ENCODE measurements at places on chromosomes 13 and 19.

- no peak for DNase-seq
Measured at GRCh38 chr19:35797663-35798062, 15.0 kb downstream of the PRODH2 start.

- DNase-seq = no peak
Measured at GRCh38 chr19:44648631-44649251, 5.0 kb downstream of the PVR start.

GRCh38 chr19:35879770-35880317 lies 11.5 kb downstream of the APLP1 start:
- DNase-seq = peak; percentile 14

DNA sequence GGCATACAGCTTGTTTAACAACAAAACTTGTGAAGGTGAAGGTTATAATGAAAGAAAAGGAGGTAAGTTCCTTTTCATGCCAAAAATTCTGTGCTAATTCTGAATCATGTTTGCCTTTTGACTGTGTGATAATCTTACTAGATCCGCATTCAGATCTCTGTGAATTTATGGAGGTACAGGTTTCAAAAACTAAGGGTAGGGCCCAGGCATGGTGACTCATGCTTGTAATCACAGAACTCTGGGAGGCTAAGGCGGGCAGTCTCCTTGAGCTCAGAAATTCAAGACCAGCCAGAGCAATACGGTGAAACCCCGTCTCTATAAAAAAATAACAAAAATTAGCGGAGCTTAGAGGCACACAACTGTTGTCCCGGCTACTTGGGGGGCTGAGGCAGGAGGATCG lies 45.9 kb downstream of the PCDH9 start:
- DNase-seq = no peak

DNA sequence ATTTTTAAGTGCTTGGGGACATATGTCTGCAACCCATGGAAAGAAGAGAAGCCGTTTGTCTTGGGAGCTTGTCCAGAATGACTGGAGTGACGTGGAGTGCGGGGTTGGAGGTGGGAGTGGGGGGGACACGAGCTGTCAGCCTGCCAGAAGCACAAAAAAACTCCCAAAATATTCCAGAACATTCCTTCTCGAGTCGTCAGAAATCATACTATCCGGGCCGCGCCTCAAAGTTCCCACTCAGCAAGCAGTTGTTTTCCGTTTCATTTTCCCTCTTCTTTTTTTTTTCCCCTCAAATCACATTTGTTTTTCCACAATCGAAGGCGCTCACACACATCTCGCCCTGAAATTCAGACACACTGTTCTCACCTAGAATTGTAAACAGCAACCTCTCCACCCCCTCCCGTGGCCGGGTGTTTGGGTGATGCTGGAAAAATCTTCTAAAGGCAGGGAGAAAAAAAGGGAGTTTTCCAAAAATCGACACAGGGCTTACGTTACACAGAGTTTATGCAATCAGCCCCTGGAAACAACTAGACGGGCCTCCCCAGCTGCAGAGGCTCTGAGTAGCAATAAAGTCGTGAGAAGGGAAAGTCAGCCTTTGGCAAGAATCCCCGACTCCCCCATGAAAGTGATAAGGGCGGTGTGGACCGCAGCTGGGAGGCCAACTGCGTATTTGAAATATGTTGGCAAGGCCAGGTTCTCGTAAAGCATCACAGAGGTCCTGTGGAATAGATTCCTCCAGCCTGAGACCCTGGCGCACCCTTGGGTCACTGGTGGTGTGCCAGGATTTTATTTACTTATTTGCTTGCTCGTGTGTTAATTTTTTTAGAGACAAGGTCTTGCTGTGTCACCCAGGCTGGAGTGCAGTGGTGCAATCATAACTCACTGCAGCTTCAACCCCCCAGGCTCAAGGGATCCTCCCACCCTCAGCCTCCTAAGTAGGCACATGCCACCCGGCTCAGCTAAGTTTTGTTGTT lies 31.2 kb upstream of the KLF2 start:
- peak; percentile 77 for DNase-seq

Data from AG04449 (cell line).